ENCODE measurements at places on chromosomes 3 and 15.

GRCh38 chr3:187104933-187105332, 34.4 kb downstream of the RPL39L start:
- DNase-seq, result no peak

DNA sequence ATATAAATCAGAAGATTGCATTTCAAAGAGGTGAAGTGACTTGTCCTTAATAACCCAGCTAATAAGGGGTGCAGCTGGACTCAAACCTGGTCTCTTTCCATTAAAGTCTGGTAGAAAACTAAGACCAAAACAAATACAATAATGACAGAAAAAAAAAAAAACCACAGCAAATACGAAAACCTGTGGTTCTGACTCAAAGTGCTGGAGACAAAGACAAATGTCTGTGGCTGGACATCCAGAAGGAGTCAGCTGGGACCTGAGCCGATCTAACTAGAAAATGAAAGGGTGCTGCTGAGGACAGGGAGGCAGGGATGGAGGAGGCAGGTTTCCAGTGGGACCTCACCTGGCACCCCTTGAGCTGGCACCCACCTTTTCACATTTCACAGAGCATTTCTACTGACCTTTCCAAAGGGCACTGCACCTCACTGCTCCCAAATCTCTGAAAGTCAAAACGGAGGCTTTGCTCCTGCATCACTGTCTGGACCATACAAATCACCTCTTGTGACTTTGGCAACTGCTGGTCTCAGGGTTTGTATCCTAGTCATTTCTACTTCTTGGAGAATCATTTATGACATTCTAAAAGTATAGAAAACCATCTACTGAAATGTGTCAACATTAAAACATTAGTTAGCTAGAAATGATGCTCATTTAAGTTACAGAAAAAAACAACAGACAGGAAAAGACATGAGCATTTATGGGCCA, 61.7 kb downstream of the CCNL1 start:
- no peak for DNase-seq

DNA sequence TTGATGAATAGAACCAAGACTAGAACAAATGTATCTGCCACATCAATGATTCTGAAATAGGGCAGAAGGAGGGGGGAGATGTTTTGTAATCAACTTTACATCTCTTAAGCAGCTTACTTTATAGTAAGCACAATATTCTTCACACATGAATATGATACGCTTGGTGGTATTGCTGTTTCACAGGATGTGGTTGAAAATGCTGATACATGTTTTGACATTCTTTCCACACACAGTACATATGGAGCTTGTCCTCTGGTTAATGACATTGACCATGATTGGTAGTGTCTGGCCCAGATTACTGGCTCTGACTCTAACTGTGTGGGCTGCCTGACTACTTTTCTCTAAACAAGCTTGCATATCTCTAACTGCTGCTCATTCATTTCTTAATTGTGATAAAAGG, 168.9 kb downstream of the KLHL25 start:
- no peak for DNase-seq

DNA sequence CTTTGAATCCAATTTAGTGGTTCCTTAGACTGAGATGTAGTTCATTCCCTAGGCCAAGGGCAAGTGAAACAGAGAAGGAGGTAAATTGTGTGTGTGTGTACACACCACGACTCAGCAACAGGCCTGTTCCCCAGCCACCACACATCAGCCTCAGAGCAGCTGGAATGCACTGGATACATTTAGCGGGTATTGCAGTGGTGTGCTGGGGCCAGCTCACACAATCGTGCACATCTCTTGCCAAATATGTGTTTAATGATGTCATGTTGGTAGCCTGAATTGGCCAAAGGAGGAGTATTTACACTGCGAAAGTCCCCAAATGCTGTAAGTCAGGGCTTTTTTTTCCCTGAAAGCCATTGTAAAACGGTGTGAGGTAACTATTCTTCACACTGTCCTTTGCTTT, 82.3 kb downstream of the RBPMS2 start:
- no peak for DNase-seq

DNA sequence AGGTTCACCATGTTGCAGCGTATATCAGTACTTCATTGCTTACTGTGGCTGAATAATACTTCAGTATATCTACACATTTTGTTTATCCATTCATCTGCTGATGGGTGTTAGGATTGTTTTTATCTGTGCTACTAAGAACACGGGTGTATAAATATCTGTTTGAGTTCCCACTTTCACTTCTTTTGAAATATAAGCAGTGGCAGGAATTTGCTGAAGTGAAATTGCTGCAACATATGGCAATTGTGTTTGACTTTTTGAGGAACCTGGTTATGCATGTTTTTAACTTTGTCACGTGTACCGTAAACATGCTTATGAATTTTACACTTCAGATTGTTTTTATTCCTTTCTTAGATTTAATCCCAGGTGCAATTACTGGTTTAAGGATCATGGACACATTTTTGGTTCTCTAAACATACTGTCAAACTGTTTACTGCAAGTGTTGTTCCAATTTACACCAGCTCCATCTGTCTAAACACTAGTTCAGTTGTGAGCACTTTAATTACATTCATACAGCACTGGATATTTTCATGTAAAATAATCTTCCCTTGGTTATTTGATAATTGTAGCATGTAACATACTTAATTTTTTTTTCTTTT, 23.1 kb downstream of the TRAK1 start:
- no peak for DNase-seq

- no peak for DNase-seq
These were observed 99.4 kb downstream of the DTWD1 start for GRCh38 chr15:49720261-49720660.

DNA sequence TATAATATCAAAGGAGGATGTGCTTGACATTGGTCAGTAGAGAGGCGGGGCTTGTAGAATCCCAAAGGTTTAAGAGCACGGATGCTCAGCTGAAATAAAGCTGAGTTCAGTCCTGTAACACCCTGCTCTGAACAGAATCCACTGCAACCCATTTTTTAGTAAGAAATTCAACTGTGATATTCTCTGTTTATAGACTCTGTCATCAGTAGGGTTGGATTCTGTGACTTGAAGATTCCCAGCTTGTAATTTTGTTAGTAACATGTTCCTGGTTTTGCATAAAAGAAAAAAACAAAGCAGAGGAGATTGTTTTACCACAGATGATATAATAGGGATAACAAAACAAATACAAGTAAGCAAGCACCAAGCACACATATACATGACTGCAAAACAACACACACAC, 324.6 kb upstream of the NR2F2 start:
- no peak for DNase-seq
